ENCODE measurements at places on chromosomes 11 and 22. TPM values are rescaled to one million over a fixed set of nuclear protein-coding genes. Genes with fewer than 3 reads are reported as not detected.

DNA sequence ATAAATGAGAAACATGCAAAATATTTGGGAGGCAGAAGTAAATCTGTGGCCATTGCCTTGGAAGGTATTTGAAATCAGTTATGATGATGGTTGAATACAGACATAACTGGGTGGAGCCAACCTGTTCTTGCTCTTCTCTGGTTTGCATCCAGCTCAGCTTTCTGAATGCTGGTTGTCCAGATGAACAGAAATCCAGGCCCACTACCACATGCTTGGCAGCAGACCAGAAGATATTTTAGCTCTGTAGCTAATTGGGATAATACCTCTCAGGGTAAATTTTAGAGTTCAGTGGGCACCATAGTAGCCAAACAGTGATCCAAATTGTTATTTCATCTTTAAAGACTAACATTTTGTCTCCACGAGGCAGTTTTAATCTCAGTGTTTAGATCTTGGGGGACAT lies 308.3 kb downstream of the RAB38 start:
- no peak overlapping the region for H3K4me3 ChIP-seq
- DNase-seq: no peak
- H3K27ac ChIP-seq: no peak overlapping the region
- H3K36me3 ChIP-seq: no peaks in the 10 kb centered on the region
- no peaks in the 10 kb centered on the region for H3K27me3 ChIP-seq

GRCh38 chr22:19085233-19085718 lies 36.9 kb downstream of the DGCR2 start:
- H3K36me3 ChIP-seq: peaks cover 19% of the 10 kb centered on the region
- no peaks in the 10 kb centered on the region for H3K27me3 ChIP-seq
- H3K4me1 ChIP-seq: peaks cover 13% of the 10 kb centered on the region
- peak overlapping the region; percentile 24 for H3K27ac ChIP-seq

DNA sequence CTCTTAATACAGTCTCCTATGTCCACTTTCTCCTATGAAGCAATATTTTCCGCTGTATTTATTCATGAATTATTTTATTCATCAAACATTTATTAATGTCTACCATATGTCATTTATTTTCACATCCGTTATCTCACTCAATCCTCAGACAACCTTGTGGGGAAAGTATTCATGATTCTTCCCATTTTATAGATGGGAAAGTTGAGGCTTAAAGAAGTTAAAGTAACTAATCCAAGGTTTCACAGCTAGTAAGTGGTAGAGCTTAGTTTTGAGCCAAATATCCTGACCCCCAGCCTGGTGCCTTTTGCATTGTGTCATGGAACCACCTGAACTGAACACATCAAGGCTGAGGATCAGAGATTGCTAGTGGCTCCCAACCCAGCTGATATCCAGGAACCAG lies 66.6 kb downstream of the ISX start:
- DNase-seq: no peak
- peaks cover 24% of the 10 kb centered on the region for H3K27me3 ChIP-seq
- no peak overlapping the region for H3K4me3 ChIP-seq

The OOSP4A gene
- total RNA-seq: not detected

All from activated CD8-positive, alpha-beta memory T cell treated with anti-CD3 and anti-CD28 coated beads, Interleukin-2, amount 10 ng/mL, durations not matched to agents 7 days and 5 days (primary cell).